A549 treated with ZK216348 at 1 μM for 4 hours (cell line): ENCODE measurements at places on chromosomes 2 and 18. TPM values are rescaled to one million over a fixed set of nuclear protein-coding genes. Genes with fewer than 3 reads are reported as not detected.

EVX2 gene
- total RNA-seq, result not detected in 5 replicates

CDH19 gene
- total RNA-seq, result 0.51 to 1.5 TPM (median 0.87 TPM) in 5 replicates

GALR1 gene
- total RNA-seq, result not detected in 5 replicates

BAZ2B gene
- 4.7 to 10.0 TPM (median 7.3 TPM) in 5 replicates for total RNA-seq

TNFAIP6 gene
- 0.55 to 1.9 TPM (median 1.2 TPM) in 5 replicates for total RNA-seq

DGKD gene
- total RNA-seq, result 52.0 to 120 TPM (median 99.8 TPM) in 5 replicates

YES1 gene
- total RNA-seq, result 13.9 to 29.5 TPM (median 23.6 TPM) in 5 replicates

ANKRD53 gene
- total RNA-seq, result not detected in 5 replicates

GFPT1 gene
- 19.6 to 30.0 TPM (median 23.4 TPM) in 5 replicates for total RNA-seq

ADD2 gene
- total RNA-seq, result 21.3 to 31.7 TPM (median 25.0 TPM) in 5 replicates

MCEE gene
- total RNA-seq, result 9.7 to 13.6 TPM (median 10.0 TPM) in 5 replicates

ID2 gene
- 76.4 to 134 TPM (median 92.1 TPM) in 5 replicates for total RNA-seq

TMEM178A gene
- total RNA-seq, result 0.09 to 0.21 TPM in 2 of 5 replicates, not detected in the others

VWA3B gene
- total RNA-seq, result 0.33 TPM in 1 of 5 replicates, not detected in the others

FAM237A gene
- total RNA-seq, result not detected in 5 replicates

TDRD15 gene
- total RNA-seq, result not detected in 5 replicates

TAF1B gene
- 22.2 to 48.9 TPM (median 25.5 TPM) in 5 replicates for total RNA-seq

NEDD4L gene
- total RNA-seq, result 26.7 to 33.6 TPM (median 30.8 TPM) in 5 replicates

STON1 gene
- total RNA-seq, result 0.31 to 0.48 TPM (median 0.40 TPM) in 5 replicates

PFN4 gene
- 1.0 to 1.3 TPM (median 1.1 TPM) in 5 replicates for total RNA-seq

IMP4 gene
- 113 to 171 TPM (median 156 TPM) in 5 replicates for total RNA-seq

MDH1 gene
- total RNA-seq, result 233 to 244 TPM (median 235 TPM) in 5 replicates
